ENCODE measurements at places on chromosomes 5 and 9.

DNA sequence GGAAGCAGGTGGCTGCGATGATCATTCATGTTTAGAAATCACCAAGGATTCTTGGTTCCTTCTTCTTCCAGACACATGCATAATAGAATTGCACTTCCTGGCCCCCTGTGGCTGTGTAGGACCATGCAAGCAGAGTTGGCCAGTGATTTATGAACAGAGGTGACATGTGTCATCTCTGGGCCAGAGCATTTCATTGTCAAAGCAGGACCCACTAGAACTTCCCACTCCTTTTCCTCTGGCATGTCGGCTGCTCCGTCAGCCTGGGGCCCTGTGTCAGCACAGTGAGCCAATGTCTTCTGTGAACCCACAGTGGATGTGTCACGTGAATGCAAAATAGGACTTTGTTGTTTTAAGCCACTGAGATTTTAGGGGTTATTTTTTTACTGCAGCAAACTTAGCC, 59.2 kb downstream of the HSD17B3 start:
- no peak for DNase-seq

GRCh38 chr9:3006851-3007250, 163.0 kb upstream of the PUM3 start:
- DNase-seq = no peak

- DNase-seq = no peak
Observed at GRCh38 chr5:102758576-102758975, 3.5 kb downstream of the PAM start.

DNA sequence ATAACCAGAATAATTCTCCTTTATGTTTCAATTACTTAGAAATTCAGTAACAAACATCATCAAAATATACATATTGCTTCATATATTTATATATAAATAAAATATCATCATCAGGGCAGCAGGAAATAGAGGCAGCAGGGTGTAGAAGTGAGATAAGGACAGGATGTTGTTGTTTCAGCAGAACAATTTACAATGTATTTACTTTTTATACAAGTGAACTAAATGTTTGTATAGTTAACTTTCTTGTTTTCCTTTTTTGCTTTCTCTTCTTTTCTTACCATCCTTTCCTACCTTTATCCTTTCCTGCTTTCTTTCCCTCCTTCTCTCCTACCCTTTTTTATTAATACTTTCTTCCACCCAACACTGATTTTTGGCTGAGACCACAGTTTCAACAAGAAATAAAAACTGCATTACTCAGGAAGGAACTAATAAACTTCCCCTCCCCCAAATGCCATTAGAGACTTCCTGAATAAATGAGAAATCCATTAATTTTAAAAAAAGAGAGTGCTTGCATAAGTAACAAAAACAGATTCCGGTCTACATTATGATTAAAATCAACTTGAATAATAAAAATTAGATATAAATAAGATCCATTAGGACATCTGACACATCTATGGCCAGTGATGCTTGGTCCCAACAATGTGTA, 159.8 kb upstream of the ACOT12 start:
- no peak for DNase-seq

DNA sequence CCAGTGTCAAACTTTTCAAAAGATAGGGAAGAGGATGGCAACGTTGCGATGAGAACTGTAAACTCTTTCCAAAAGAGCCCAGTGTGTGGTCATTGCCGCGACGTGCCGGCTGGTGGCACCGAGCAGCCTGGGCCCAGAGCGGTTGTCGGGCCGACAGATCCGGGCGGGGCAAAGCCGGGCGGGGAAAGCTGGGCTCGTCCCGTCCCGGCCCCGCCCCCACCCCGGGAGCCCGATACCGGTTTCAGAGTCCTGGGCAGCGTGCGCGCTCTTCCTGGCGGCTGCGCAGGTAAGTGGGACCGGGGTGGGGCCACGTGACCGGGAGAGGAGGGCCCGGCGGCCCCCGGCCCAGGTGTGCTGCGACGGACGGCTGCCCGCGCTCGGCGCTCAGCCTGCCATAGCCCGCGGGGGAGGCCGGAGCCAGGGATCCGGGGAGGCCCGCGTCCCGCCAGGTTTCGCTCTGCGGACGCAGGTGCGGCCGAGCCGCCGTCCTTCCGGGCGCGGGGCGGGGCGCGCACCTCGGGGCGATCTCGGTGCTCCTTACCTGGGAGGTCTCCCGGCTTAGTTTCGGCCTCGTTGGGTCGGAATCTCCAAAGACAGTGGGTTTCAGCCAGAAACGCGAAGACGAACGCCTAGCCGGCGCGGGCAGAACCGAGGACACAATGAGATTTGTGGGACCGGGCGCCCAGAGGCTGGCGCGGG, at the start of gene MARVELD2:
TSS of gene MARVELD2 (plus strand) at position 232 of the 699 bp plus-strand sequence. CDS start 4,270 bp downstream, outside the sequence.
- DNase-seq = peak; percentile 13

DNA sequence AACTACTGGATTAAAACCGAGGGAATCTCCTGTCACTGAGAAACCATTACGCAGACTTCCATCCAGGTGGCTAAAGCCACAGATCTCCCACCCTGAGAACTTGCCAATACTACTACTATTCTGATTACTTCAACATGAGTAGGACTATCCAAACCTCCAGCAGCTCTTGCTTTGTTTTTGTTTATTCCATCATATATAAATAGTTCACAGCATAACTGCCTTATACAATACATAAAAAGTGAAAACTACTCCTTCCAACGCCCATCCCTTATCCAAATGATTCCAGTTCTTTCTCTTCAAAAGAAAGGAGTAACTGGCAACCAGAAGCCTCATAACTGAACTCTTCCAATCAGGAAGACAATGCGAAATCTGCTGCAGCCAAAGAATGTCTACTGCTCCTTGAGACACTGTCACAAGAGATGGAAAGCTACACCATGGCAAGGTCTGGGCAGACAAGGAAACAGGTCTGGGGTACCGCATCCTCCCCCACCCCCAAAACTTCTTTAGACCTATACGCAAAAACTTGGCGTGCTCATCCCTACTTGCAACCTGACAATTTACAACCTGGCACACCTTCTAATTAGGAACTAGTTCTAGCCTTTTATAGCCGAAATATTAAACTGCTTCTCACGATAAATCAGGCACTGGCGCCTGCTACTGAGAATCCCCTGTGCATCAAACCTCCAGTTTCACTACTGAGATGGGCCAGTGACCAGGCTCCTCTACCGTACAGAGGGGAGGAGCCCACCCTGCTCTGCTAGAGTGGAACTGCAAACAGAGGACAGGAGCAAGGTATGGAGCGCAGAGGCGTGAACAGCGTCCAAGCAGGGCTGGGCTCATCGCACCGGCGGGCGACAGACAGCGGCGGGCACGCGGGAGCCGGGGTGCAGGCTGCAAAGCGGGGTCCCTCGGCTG, 986 bp downstream of the PLPP1 start:
- no peak for DNase-seq

GRCh38 chr5:175815126-175815913, 56.1 kb upstream of the CPLX2 start:
- DNase-seq = no peak

DNA sequence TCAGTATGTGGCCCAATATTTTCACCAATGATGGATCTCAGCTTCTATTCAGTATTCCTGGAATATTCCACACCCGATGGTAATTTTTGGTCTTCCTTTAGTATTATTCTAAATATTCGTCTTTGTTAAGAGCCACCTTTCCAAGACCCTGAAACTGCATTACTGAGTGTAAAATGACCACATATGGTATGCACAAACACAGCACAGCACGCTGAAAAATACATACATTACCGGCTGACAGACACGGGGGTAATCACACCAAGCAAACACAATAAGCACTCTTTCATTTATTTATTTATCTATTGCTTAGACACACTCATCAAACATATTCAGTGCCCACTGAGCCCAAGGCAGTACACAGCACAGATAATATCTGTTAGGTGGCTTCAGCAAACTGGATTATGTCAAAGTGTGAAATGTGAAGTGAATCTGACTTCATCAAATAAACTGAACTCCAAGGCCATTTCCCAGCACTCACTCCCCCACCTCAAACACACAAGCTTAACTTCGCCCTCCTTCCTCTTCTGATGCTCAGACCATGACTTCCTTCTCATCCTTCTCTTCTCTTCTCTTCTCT, 1637.8 kb upstream of the C9orf72 start:
- no peak for DNase-seq

DNA sequence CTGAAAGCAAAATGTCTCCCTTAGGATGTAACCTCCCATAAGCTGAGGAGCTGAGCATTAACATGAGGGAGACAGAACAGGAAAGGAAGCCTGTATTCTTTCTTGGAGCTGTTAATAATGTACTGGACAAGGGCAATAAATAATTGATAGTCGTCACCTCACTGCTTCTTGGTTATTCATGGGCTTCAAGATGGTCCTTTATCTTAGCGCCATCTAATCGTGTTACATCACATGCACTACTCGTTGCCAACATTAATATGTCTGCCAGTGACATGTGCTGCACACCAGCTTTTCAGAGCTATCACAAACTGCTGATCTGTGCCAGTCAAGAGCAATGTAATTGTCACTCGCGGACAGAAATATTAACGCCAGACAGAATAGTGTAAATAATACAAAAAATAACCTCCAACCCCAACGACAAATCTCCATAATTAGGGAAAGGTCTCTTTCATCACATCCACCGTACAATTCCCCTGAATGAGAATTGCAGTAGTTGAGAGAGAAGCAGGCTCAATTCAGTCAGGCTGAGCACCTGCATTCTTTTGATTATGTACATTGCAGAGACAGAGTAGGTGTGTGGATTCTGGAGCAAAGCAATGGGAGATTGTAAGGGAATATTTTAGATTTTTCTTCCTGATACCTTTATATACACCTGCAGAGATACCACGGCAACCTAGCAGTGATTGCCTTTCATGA, 267.1 kb downstream of the SPATA31D1 start:
- DNase-seq = no peak

- no peak for DNase-seq
Observed at GRCh38 chr5:113166852-113167366, 190.3 kb downstream of the DCP2 start.

- no peak for DNase-seq
Observed at GRCh38 chr5:168339109-168339771, 47.8 kb downstream of the WWC1 start.
